CD4-positive, alpha-beta T cell treated with Interferon gamma for 1 hour (primary cell): ENCODE measurements at places on chromosomes 16 and 17.

- DNase-seq = no peak
Measured at GRCh38 chr17:661509-661908, 53.1 kb downstream of the VPS53 start.

- peak; percentile 26 for DNase-seq
Measured at GRCh38 chr17:45332989-45333701, 16.3 kb upstream of the MAP3K14 start.

- DNase-seq = no peak
Measured at GRCh38 chr17:81453076-81453475, 57.8 kb downstream of the BAHCC1 start.

DNA sequence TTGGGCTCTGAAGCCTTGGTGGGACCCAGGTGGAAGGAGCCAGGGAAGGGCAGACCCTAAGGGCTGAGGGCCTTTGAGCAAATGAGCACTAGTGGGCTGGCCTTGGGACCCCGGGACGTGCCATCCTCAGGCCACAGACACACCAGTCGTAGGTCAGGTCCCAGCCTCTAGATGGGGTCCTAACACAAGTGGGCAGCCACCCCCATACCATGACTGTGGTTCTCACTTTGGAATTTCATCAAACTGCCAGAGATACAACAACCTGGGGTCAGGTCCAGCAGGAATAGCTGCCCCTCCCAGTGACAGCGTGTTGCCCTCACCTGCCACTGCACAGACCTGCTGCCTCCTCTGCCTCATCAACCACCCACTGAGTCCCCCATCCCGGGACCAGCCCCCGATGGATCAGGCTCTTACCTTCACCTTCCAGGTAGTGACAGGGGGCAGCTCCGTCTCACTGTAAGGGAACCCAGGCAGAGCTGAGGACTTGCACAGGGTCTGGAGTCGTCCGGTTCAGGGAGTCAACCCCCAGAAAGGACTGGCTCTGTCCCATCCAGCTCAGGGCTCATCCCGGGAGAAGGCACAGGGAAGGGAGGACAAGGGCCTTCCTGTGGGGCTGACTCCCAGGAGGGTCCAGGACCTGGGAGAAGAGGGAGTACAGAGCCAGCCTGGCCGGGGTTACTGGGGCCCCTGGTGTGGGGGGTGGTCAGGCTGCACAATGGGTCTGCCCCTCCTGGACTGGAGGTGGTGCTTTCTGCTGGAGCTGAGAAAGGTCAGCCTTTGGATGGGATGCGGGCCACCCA, 40.0 kb downstream of the LGALS9 start:
- no peak for DNase-seq

DNA sequence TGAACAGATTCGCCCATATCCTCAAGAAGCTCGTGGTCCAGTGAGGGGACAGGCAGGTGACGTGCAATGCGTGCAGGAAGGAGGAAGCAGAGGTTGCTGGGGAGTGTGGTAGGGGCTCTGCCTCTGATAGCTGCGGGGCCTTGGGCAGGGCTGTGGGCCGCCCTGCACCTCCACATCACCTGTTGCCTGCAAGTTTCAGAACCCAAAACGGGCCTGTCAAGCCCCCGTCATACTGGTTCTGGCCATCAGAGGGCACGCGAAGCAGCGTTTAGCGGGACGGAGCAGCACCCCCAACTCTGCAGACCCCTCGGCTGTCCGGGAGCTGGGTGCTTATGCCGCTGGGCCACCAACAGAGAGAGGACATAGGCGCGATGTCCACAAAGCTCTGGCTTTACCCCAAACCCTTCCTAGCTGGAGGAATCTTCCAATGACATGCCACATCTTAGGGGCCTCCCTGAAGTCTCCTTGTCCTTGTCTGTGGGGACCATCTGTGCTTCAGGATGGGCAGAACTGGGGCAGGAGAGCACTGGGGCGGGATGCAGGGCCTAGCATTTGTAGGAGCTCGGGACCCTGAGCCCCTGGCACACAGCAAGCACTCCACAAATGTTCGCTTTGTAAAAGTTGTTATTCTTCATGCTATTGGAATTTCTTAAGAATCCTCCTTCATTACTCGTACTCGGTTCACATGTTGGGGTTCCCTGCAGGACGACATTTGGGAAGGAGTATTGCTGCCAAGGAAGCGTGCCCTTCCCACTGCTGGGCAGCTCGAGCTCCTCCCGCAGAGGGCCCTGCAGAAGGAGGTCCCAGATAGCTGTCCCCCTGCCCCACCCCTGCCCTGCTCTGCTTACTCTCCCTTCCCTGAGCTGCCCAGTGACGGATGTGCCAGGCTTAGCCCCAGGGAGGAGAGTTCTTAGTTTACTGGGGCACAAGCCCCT, 64.3 kb downstream of the CNGB1 start:
- peak; percentile 15 for DNase-seq

DNA sequence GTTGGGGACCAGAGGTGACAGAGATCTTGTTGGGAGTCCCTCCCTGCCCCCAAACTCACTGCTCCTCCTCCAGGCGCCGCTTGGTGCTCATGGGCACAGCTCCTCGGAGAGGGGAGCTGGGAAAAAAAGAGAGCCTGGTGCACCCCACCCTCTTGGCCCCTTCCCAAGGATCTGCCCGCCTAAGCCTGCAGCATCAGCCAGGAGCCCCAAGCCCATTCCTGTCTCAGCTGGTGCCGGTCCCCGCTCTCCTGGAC, 400 bp downstream of the HCFC1R1 start:
- DNase-seq = no peak

DNA sequence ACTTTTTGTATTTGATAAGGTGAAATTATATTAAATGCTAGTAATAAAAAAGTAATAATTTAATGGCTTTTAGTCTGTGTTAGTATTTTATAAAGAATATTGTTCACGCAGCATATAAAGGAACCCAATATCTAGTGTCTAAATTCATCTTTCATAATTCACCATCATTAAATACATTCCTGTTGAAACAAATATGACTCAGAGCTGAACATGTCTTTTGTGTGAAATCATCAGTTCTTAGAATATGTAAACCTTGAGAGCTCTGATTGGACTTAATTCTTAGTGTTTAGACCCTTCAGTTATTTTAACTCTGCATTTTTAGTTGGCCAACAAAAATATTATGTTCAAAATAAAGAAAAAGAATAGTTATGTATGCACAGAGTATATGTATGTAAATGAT, 71.8 kb downstream of the ABHD15 start:
- DNase-seq = no peak

DNA sequence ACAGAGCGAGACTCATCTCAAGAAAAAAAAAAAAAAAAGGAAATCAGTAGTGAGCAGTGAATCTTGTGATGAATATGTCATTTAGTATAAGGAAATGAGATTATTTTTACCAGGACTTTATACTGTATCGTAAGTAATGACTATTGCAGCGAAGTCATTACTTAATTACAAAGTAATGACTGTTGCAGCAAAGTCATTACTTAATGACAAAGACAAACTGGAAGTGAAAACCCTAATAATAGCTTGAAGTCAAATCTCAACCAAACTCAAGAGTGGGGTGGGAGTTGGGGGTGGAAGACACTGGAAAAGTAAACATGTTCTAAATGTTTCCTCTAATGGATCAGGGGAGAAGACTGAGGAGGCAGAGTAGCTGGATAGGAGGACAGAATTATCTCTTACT, 76.5 kb downstream of the ARHGAP44 start:
- no peak for DNase-seq

- DNase-seq = peak; percentile 85
Measured at GRCh38 chr16:89873109-89873971, at the start of gene TCF25. Gene TCF25, plus strand, starts transcription at chr16:89873592. Its CDS starts 76 bp downstream, at chr16:89873668.

- no peak for DNase-seq
Measured at GRCh38 chr17:44266402-44267164, 1.4 kb downstream of the SLC4A1 start.

DNA sequence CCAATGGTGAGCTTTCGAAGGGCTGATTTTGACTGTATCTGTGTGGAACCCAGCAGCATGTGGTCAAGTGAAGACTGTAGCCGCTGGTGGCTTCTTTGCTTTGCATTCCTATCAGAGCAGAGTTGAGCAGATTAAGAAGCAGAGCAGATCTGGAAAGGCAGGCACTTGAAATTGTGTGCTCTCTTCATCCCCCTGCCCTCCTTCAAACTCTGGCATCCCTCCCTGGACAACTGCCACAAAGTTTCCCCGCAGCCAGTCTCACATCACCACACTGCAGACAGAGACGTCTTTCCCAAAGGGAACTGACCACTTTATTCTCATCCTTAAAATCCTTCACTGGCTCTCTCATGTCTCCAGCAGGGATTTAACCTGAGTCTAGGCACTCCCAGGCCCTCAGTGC, 237.1 kb upstream of the DYNLRB2 start:
- no peak for DNase-seq

DNA sequence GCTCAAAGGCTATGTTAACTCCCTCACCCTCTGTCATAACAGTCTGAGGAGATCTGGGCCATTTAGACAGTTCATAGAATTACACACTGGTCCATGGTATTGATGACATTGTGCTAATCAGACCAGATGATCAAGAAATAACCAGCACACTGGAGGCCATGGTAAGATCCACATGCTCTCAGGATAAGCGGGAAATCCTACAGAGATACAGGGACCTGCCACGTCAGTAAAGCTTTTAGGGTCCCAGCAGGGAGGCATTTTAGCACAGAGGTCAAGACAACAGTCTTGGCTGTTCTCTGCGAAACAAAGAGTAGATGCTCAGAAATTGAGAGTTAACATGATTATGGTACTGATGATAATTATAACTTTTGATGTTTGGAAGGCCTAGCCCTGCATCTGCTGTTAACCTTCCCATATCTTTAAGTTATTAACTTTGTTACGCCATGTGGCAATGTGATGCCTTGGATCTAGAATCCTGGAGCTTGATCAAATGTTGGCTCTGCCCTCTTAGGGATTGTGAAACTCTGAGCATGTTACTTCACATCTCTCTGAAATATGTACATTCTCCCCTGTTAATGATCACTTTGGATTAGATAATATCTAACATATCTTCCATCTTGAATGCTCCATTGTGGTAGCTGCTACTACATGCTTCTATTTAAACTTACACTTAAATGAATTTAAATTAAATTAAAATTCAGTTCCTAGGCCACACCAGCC, 172.0 kb upstream of the SOX9 start:
- DNase-seq = no peak

DNA sequence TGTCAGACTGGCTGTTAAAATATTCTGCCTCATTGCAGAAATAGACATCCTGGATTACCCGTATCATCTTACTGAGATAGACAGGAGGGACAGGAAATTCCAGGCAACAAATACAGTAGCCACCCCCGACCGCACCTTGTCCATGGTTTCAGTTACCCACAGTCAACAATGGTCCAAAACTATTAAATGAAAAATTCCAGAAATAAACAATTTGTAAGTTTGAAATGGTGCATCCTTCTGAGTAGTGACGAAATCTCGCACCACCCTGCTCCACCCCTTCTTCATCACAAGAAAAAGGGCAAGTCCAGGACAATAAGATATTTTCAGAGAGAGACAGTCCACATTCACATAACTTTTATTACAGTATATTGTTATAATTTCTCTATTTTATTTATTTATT, 23.6 kb upstream of the PRSS54 start:
- no peak for DNase-seq

GRCh38 chr17:48593126-48593829, at the start of gene HOXB5:
Gene HOXB5, minus strand, starts transcription at chr17:48593779. Its CDS starts 97 bp downstream, at chr17:48593682.
- DNase-seq = no peak

GRCh38 chr16:88753602-88754001, 31.4 kb downstream of the PIEZO1 start:
- no peak for DNase-seq

DNA sequence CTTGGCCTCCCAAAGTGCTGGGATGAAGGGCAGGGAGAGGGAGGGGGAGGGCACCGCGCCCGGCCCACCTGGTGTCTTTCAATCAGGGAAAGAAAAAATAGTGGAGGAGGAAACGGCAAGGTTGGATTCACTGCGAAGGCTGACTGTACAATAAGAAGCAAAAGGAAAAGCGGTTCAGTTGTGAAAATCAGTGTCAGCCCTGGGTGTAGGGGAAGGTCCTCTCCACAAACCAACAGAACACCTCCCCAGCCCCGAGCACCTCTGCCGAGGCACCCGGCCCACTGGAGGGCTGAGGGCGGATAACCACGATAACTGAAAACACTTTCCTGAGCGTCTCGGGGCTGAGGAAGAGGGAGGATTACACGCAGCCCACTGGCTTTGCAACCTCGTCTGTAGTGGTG, 1.4 kb upstream of the SPG7 start:
- no peak for DNase-seq

DNA sequence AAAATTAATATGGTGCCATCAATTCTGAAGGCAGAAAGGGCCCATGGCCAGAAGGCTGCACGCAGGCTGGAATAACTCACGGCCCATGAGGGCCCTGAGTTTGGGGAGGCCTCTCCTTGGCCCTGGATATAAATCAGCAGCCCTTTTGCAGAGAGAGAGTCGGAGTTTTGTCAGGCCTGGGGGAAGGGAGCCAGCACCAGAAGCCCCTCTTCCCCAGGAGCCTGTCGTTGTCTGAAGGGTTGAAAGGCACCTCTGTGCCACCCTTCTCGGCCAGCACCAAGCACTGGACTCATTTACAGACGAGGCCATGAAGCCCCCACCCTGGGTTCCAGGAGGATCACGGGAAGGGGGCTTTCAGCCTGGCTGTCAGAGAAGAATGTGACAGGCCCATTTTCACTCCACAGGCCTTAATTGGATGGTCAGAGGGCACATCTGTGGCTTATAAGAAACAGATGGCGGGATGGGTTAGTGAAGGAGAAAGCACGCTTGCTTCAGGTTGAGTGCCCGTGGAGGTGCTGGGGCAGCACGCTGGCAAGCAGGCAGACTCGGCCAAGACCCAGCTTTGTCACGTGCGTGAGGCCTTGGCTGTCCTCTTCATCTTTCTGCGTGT, 140.6 kb downstream of the CLEC16A start:
- no peak for DNase-seq

- peak; percentile 55 for DNase-seq
Measured at GRCh38 chr17:27526604-27527002, 70.4 kb downstream of the KSR1 start.

DNA sequence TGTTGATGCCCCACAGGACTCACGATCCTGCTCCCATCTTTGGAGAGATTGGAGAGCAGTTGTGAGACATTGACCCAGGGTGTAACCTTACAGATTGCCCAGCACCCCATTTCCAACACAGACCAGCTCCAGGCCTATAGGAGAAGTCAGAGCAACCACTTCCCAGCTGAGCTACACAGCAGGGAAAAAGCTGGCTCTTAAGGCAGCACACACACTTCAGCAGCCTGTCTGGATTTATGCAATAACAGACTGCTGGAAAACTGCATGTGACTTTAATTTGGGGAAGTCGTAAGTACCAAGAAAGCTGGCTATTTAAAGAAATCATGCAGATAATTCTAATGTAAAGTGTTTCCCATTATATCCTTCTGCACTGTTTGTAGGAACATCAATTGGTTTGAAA, 30.8 kb downstream of the NOG start:
- DNase-seq = no peak

GRCh38 chr17:290626-291025, 62.0 kb downstream of the RPH3AL start:
- DNase-seq = no peak

- DNase-seq = no peak
Measured at GRCh38 chr16:82544378-82545160, 82.2 kb upstream of the CDH13 start.

- DNase-seq = no peak
Measured at GRCh38 chr17:76531486-76532038, 5.9 kb downstream of the CYGB start.

DNA sequence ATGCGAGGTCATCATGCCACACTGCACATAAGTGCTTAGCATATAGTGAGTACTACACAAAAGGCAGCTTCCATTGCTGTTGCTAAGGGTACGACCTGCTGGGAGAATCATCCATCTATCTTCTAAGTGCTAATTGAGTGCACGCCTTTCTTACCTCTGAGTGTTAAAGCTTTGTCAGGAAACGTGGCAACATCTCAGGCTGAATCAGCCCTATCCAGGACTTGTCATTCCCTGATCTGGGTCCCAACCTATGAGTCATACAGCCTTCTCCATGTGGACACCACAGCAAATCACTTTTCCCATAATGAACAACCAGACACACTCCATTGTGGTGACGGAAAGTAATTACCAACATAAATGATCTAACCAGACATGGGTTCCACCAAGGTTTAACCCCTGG, 201.1 kb upstream of the MAF start:
- DNase-seq = no peak
